Activated T-helper 1 cell treated with anti-CD3 and anti-CD28 coated beads, Interleukin-12 subunit alpha, Interleukin-12 subunit beta, Interleukin-2, Interleukin-4 antibody, amounts not matched to agents 30 ng/mL and 10 ng/mL and 1 ng/mL, durations not matched to agents 14 hours and 24 hours and 36 hours (primary cell): ENCODE measurements at places on chromosomes 5 and 9. TPM values are rescaled to one million over a fixed set of nuclear protein-coding genes. Genes with fewer than 3 reads are reported as not detected.

TRIM7 gene
- 1.5 and 1.8 TPM in 2 replicates for total RNA-seq

PIP5KL1 gene
- total RNA-seq = 1.1 and 1.2 TPM in 2 replicates

CCDC69 gene
- total RNA-seq = 24.3 and 25.4 TPM in 2 replicates

SYNPO gene
- total RNA-seq = not detected in 2 replicates

ANXA2R gene
- 0.88 and 0.93 TPM in 2 replicates for total RNA-seq

MARVELD2 gene
- total RNA-seq = 0.23 and 0.32 TPM in 2 replicates

PCDHGB6 gene
- 0.12 and 0.18 TPM in 2 replicates for total RNA-seq

COL27A1 gene
- total RNA-seq = 6.1 and 7.4 TPM in 2 replicates

ADAMTSL1 gene
- not detected in 2 replicates for total RNA-seq

PDGFRB gene
- total RNA-seq = 0.76 and 1.0 TPM in 2 replicates

ARHGEF39 gene
- total RNA-seq = 7.9 and 8.8 TPM in 2 replicates

TAF1L gene
- 0.03 TPM in 1 of 2 replicates, not detected in the other for total RNA-seq

- no peak for DNase-seq
These were observed 153.0 kb downstream of the HMHB1 start for GRCh38 chr5:143964919-143965318.

DNA sequence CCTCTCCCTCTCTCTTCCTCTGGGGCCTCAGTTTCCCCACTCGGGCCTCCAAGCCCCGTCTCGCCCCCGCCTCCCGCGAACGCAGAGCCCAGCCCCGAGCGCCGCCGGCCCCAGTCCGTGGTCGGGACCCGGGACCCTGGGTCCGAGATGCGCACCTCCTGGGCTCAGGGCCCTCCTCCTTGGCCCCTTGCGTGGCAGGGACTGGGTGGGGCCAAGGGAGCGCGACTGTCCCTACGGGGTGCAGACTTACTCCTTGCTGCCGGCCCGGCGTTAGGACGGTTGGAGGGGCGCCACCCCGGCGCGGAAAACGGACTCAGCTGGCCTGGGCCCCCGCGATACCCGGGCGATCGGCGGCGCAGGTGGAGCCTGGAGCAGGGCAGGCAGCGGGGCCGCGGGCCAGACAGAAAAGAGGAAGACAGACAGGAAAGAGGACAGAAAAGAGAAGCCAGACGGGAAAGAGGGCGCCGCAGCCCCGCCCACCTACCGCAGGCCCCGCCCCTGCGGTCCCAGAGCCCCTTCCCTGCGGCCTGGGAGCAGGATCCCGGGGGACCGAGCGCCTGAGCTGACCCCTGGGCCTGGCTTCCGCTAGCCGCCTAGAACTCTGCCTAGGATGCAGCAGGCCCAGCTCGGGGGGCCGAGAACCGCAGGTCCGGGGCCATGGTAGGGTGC, at the start of gene GBGT1:
TSS of gene GBGT1 (minus strand) at position 411 of the 669 bp plus-strand sequence. CDS start 1,502 bp downstream, outside the sequence.
- peak; percentile 25 for DNase-seq

DNA sequence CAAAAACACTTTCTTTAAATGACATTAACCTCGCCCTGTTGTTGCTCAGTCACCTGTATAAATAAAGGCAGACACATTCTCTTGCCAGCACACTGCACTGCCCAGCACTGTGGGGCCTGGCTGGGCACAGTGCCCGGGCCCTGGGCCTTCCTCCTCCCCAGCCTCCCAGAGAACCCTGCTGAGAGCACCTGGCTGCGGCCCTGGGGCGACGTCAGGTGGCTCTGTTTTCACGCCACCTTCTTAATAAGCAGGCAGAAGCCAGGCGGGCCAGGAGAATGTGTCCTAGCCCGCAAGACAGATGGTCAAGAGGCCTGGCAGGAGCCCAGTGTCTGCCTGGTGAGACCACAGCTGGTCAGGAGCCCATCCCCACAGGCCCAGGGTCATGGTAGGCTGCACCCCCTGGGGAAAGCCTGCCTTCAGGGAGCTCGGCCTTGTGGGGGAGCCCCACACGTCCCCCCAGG, 8.2 kb upstream of the AGPAT2 start:
- no peak for DNase-seq

DNA sequence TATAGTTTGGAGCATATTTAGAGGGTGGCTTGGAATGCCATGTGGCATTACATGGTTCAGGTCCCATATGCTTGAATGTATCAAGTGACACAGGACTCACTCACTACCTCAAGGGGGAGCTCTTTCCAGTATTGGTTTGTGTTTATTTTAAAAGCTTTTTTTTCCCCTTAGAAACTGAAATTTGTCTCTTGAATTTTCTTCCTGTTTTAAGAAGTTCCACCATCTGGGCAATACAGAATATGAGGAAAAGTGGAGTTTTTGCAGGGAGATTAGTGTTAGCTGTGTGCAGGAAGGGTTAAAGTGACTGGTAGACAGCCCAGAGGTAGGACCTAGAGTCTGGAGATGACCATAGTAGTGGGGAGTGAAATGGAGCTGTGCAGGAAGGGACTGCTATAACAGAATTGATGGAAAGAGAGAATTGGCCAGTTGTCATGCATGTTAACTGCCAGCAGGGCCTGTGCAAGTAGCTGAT, 36.6 kb downstream of the CTNNA1 start:
- no peak for DNase-seq

DNA sequence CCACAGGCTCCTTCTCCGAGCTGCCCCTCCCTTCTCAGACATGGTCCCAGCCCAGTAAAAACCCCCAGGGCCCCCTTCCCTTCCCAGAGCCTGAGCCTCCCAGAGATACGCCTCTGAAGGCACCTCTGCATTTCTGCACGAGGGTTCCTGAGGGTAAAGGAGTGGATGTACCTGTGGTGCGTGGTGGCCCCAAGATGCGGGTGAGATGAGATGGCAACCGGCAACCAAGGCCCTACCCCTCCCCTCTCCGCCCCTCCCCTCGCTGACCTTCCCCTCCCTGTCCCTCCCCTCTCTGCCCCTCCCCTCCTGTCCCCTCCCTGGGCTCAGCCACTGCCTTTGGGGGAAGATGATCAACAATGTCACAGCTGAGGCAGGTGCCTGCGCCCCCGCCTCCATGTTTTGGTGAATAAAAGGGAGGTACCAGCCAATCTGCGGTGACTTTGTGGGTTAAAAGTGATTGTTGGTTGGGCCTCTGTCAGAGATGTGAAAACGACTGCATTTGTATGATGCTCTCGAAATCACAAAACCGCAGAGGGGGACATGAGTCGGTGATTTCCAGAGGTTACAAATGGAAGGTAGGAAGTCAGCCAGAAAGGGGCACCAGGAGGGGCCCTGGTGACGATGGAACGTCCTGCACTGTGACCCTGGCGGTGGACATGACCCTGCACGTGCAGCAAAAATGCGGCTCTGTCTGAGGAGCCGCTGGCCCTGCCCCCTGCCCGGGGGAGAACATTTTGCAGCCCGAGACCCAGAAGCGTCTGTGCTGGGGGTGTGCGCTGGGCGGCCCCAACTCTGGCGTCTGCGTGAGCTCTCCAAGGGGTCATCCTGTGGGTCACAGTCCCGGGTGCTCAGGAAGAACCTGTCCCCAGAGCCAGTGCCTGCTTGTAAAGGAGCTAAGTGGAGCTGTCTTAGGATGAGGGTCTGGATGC, 3.7 kb downstream of the LCN9 start:
- no peak for DNase-seq

GRCh38 chr5:196350-196749, 5.1 kb downstream of the LRRC14B start:
- no peak for DNase-seq

- no peak for DNase-seq
These were observed 85.6 kb downstream of the MACROH2A1 start for GRCh38 chr5:135313405-135313804.

GRCh38 chr5:10480237-10480985, 38.7 kb downstream of the ROPN1L start:
- DNase-seq = no peak

DNA sequence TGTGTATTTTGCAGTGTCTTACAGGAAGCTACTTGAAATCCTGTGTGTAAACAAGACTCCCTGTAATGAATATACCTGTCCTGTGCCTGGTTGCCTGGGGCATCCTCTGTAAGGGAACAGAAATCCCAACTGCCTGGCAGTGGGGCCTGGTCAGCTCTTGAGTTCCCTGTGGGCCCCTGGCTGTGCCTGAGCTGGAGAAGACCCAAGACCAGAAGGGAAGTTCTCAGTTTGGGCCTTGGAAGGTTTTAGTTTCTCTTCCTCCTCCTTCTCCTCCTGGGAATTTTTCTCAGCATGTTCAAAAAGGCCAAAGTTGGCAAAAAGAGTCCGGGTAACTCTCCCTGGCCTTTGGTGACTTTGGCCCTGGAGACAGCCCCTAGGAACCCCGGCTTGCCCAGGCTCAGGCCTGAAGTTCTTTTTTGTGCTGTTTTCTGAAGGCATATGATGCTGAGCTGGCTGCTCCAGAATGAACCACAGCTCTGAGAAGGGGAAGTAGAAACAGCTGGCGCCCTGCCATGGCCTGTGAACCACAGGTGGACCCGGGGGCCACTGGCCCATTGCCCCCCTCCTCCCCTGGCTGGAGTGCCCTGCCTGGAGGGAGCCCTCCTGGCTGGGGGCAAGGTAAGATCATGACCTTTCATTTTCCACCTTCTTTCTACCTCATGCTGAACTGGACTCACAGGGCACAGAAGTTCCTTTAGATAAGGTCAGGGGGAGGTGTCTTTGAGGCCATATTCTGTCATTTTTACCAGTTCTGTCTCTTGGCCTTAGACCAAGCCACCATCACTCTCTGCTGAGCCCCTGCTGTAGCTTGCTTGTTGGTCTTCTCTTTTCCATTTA, 5.8 kb downstream of the TMEM268 start:
- DNase-seq = no peak

- DNase-seq = no peak
These were observed 116.9 kb upstream of the TRPC7 start for GRCh38 chr5:136482206-136482605.

DNA sequence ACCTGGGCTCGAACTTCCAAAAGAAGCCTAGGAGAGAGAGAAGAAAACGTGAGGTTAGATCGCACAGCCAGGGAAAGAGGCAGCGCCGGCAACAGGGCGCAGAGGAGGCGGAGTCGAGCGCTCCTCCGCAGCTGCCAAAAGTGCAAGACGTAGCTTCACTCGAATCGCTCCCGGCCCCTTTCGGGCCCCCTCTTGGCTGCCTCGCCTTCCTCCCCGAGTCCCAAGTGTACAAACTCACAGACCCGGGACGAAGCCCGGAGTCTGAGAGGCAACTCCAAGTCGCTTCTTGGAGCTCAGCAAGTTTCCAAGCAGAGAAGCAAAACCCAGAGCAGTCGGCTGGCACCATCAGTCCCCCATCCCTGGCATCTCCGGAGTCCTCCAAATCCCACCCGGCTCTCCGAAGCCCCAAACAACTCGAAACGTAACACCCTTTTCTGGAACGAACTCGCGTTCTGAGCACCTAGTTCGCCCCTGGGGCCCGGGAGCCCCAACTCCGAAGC, 1.2 kb downstream of the MIER3 start:
- DNase-seq = peak; percentile 42

GRCh38 chr5:16461782-16462181, 3.8 kb downstream of the ZNF622 start:
- no peak for DNase-seq

DNA sequence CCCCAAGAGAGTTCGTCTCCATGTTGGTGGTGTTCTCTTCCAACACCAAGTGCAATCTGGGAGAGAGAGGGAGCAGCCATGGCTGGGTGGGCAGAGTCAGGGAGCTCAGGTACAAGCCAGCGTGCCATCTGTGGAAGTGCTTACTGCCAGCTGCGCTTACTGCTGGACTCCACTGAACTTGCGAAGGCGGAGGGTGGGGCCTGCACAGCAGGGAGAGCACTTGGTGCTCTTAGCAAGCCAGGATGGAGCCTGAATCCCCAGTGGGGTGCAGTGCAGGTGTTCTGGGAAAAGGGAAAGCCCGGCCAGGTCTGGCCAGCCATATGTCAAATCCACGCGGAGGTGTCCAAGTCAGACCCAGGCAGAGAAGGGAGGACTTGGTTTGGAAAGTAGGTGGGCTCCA, 142.0 kb downstream of the FANCC start:
- no peak for DNase-seq

DNA sequence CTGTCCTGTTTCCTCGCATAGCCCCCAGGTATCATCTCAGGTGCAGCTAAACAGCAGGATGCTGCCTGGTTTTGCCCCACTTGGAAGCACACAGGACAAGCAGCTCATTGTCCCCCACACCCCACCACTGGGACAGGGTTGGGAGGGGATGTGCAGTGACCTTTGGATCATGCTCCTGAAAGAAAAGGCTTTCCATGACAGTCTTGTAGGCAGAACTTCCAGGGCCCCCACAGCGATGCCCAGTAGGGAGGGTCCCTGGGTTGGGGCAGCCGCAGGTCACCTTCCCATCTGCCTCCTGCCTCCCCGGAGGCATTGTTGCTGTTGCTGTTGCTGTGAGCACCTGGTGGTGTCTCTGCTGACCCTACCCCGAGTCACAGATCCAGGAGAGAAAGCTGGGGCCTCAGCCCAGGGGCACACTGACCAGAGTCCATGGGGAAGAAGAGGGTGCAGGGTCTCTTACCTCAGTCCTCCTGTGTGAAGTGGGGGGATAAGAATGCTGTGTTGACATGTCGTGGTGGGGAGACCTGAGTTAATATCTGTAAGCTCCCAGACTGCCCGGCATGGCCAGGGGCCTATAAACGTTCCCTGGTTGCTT, 8.5 kb downstream of the CEP72 start:
- no peak for DNase-seq

- no peak for DNase-seq
These were observed at the start of gene RANBP3L for GRCh38 chr5:36301858-36302603. TSS of gene RANBP3L (minus strand) at chr5:36301902. CDS start at chr5:36301416, 486 bp downstream.

DNA sequence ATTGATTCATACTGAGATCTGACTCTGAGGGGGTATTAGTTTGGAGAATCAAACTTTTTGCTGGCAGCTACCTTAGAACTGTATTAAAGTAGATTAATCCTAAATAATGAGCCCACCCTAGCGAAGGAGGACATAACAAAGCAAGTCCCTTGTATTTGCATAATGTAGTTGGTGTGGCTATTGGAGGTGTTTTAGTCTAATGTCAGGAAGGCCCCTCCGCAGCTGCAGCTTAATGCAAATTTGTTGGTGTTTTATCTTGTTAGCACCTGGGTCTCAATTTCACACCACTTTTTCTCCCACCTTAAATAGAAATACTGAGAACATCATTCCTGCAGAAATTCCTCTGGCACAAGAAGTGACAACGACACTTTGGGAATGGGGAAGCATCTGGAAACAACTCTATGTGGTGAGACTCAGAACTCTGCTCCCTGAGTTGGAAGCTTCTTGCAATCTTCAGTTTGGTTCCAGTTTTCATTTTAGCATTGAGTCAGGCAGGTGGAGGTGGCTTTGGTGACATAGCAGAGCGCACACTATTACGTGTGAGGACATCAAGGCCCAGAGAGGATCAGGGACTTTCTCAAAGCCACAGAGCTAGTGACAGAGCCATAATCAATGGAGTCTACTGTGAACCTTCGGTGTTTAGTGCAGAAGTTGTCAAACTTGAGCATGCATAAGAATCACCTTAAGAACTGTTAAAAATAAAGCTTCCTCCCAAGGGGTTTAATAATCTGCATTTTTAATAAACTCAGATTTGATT, 33.9 kb downstream of the DOCK2 start:
- DNase-seq = peak; percentile 58

GRCh38 chr9:98809311-98810101, 2.0 kb downstream of the GALNT12 start:
- DNase-seq = no peak
